ENCODE measurements at places on chromosomes 2 and 18. TPM values are rescaled to one million over a fixed set of nuclear protein-coding genes. Genes with fewer than 3 reads are reported as not detected.

GRCh38 chr2:138502255-138503086 is 901 bp downstream of the SPOPL start:
- DNase-seq, result no peak

Gene ATP8B1
- 0.26 TPM for total RNA-seq

Gene TUBB8B
- total RNA-seq, result not detected

DNA sequence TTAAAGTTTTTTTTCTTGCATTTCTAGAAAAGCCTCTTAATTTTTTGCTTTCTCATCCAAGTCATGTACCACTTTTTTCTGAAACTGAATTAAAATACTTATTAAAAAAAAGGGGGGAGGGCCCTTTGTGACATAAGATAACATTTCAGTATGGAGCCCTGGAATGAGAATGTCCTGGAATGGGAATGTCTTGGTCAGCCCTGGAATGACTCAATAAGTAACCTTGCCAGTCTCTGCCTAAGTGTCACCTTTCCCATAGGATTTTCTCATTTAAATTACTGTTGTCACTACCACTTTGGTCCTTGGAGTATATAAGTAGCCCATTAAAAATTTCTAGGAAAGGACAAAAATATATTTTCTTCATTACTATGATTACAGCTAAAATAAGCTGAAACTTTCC is 4.7 kb downstream of the UBXN2A start:
- no peak for DNase-seq

GRCh38 chr2:65453916-65454315 is 21.5 kb upstream of the SPRED2 start:
- no peak for DNase-seq

Gene ZNF892
- total RNA-seq, result 3.9 TPM

- DNase-seq, result no peak
Measured at GRCh38 chr2:102094917-102095316, 47.6 kb upstream of the IL1R1 start.

Gene SPC25
- 42.1 TPM for total RNA-seq

Gene HRH4
- total RNA-seq, result not detected

GRCh38 chr2:234981197-234982095 is 29.6 kb downstream of the SH3BP4 start:
- DNase-seq, result no peak

- DNase-seq, result no peak
Measured at GRCh38 chr2:106363791-106364190, 104.4 kb downstream of the RGPD3 start.

Gene SPATA3
- total RNA-seq, result 1.2 TPM

DNA sequence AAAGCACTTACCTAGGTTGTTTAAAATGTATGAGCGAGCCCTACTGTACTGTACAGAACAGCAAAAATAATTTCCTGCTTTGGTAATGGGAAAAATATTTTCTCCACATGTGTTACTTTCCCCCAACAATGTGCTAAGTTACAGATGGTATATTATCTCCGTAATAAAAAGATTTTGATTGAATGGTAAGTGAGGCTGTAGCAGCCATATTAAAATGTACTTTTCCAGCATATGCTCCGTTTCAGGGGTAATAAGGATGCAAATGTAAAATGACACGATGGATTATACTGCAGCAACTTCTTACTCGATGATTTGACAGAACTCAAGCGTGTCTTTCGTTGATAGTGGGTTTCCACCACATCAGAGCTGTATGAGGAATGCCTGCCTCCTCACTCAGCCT is 50.5 kb downstream of the OSBPL6 start:
- DNase-seq, result no peak

Gene SERPINB3
- not detected for total RNA-seq

Gene NRP2
- total RNA-seq, result 0.26 TPM

Gene PUS10
- 9.5 TPM for total RNA-seq

GRCh38 chr2:28102455-28102874 is 211.9 kb downstream of the BABAM2 start:
- peak; percentile 66 for DNase-seq

DNA sequence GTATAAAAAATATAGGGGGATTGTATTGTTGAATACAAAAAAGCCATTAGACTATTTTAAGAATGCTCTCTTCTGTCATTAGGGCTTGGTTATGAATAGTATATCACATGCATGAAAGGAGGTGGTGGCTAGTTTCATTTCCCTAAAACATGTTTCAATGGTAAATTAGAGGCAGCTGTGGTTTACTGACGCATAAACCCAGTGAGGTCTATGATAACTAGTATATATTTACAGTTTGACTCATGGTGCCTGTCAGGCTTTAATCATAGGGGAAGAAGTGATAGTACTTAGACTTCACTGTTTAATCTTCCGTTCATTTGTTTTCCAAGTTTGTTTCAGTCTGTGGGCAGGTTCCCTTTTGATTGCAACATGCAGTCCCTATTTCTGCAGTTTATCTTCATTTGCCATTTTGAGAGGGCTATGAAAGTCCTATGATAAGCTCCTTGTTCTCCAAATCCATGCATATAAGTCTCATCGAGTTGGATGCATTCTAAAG is 55.1 kb upstream of the MAP4K3 start:
- peak; percentile 71 for DNase-seq

DNA sequence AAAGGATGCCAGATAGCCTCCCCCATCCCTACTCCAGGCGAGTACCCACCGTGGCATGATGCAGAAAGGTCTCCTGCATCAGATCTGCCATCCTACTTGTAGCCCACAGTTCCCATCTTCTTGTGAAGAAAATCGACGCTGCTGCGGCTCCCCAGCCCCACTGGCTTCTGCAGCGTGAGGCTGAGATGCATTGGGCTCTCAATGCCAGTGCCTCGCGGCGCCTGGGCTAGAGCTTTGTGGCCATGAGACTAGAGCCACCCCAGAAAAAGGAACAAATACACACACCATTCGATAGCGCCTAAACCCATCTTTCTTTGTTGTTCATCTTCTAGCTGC is 2.8 kb downstream of the NOL4 start:
- no peak for DNase-seq

Gene HS6ST1
- total RNA-seq, result 8.6 TPM

DNA sequence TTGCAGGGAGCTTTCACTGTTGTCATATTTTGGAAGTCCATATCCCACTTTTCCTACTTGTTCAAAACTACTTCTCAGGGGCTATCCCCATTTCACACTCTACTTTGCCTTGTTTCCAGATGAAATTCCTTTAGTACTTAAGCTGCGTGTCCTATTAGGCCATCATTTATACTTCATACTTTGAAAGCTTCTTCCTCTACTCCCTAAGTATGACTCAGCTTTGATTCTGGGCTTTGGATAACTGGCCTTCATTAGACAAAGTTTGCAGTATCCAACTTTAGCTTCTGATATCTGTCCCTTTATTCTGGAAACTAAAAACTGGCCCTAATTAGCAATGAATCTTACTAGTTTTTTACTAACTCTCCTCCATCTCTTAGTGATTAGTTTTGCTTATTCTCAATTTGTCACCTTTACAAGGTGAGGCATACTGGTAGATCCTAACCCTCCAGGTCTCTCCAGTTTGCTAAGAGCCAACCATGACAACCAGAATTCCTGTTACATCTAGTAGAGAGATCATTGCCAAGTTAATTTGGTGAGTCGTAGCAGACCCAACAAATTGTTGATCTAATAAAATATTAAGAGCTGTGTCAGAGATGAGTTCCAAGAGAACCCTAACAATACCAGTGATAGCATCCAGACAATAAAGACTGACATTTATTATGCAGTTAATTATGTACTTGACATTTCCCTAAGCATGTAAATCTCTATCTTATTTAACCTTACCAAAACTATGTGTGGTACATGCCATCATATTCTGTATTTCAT is 31.2 kb upstream of the ITGAV start:
- no peak for DNase-seq

DNA sequence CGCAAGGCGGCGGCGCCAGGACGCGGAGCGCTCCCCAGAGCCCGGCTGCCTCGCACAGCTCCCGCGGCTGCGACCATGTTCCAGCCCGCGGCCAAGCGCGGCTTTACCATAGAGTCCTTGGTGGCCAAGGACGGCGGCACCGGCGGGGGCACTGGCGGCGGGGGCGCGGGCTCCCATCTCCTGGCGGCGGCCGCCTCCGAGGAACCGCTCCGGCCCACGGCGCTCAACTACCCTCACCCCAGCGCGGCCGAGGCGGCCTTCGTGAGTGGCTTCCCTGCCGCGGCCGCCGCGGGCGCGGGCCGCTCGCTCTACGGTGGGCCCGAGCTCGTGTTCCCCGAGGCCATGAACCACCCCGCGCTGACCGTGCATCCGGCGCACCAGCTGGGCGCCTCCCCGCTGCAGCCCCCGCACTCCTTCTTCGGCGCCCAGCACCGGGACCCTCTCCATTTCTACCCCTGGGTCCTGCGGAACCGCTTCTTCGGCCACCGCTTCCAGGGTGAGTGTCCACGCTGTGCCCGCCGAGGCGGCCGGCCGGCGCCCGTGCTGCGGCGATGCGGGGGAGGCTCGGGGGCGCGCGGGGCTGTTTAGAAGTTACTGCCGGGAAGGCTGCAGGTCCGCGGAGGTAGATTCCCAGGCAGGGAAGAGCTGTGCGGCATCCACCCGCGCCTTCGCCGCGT is 696 bp downstream of the EMX1 start:
- peak; percentile 36 for DNase-seq

Gene CROCC2
- not detected for total RNA-seq

Gene EVX2
- not detected for total RNA-seq

DNA sequence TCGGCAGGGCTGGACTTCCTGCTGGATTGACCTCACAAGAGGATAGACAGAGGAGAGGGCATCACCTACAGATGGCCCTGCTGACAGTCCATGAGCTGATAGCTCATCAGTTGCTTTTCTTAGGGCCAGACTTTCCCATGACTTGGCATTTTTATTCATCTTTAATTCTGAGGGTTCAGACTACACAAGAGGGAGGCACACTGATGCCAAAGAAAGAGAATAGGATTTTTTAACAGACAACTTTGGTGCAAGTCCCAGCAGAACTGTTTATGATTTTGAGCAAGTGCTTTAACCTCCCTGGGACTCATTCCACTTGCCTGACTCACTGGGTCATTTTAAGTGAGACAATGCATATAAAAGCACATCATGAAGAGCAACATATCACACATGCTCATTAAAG is 299.2 kb downstream of the INSIG2 start:
- no peak for DNase-seq

- no peak for DNase-seq
Measured at GRCh38 chr2:190367091-190367490, 23.7 kb downstream of the INPP1 start.

DNA sequence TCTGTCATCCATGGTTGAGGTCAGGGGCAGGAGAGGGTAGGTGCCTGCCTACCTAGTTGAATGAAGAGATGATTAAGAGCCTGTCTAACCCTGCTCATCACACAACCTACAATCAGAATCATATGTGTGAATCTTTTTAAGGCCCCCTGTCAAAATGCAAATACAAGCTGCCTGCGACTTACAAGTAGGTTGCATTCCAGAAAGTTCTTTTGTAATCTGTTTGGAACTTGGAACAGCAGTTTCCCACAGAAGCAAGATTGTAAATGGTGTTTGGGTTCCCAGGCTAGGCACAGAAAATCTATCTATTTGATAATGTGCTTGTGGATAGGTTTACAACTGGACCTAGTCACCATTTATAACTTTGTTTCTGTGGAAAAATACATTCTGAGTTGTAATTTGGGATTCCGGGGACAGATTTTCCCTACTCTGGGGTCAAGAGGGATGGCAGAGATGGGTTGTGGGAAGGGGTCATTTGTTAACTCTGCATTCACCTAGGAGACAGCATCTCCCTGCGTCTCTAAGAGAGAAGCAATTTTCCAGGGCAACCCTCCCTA is 4.4 kb downstream of the LIPG start:
- DNase-seq, result no peak

Gene TDRD15
- total RNA-seq, result not detected

Measured in activated CD8-positive, alpha-beta memory T cell treated with anti-CD3 and anti-CD28 coated beads, Interleukin-2, amount 10 ng/mL, durations not matched to agents 7 days and 5 days (primary cell).